ENCODE measurements at places on chromosomes 13 and 19. TPM values are rescaled to one million over a fixed set of nuclear protein-coding genes. Genes with fewer than 3 reads are reported as not detected.

GRCh38 chr19:10333758-10334587, 644 bp upstream of the RAVER1 start:
- H3K4me3 ChIP-seq, result peak overlapping the region; percentile 77
- no peaks in the 10 kb centered on the region for H3K27me3 ChIP-seq
- DNase-seq, result peak; percentile 32
- no peaks in the 10 kb centered on the region for H3K36me3 ChIP-seq
- peak overlapping the region; percentile 95 for H3K27ac ChIP-seq

GRCh38 chr13:106212386-106213010, 323.0 kb downstream of the EFNB2 start:
- no peak for DNase-seq
- no peak overlapping the region for H3K27ac ChIP-seq
- no peaks in the 10 kb centered on the region for H3K4me1 ChIP-seq
- no peaks in the 10 kb centered on the region for H3K36me3 ChIP-seq
- no peak overlapping the region for H3K4me3 ChIP-seq

- H3K36me3 ChIP-seq, result no peaks in the 10 kb centered on the region
- peaks cover 3% of the 10 kb centered on the region for H3K27me3 ChIP-seq
- peak; percentile 87 for DNase-seq
Observed at GRCh38 chr19:39934584-39935363, at the start of gene FCGBP. FCGBP (minus strand) TSS chr19:39934634.

DNA sequence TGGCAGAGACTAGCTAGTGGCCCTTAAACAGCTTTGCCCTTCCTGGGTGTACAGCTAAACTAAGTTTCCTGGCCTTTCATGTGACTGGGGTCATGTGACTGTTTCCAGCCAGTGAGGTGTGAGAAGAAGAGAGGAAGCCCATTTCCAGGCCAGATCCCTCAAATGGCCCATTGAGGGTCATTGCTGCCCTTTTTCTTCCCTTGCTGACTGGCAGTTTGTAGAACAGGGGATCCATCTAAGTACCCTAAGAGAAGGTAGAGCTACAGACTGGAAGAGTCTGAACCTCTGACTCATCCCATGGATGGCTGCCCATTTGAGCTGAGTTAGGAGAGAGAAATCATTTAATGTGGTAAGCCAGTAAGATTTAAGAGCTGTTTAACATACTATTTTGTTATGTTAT, 2.8 kb downstream of the SWSAP1 start:
- H3K27ac ChIP-seq, result peak overlapping the region; percentile 48
- peak; percentile 48 for DNase-seq
- no peaks in the 10 kb centered on the region for H3K27me3 ChIP-seq
- no peak overlapping the region for H3K4me3 ChIP-seq
- H3K36me3 ChIP-seq, result no peaks in the 10 kb centered on the region
- peaks cover 52% of the 10 kb centered on the region for H3K4me1 ChIP-seq

The VSTM2B gene
- total RNA-seq, result not detected

DNA sequence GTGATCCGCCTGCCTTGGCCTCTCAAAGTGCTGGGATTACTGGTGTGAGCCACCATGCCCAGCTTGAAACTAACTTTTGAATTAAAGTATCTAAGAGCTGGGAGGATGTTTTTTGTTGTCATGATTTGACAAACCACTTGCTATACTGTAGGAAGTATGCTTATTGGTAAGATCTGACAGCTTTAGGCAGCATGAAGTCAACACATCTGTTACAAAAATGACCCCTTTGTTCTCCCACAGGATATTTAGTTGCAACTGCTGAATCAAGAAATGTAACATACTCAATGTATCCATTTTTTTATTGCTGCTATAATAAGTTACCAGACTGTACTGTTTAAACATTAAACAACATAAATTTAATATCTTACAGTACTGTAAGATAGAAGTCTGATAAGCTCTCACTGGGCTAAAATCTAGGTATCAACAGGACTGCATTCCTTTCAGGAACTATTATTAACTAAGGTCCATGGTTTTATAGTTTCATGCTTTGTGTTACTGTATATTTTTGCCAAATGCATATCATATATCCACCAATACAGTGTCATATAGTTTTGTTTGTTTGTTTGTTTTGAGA, 22.8 kb upstream of the LRP3 start:
- H3K27ac ChIP-seq, result no peak overlapping the region
- DNase-seq, result no peak
- H3K4me3 ChIP-seq, result no peak overlapping the region
- H3K36me3 ChIP-seq, result no peaks in the 10 kb centered on the region

DNA sequence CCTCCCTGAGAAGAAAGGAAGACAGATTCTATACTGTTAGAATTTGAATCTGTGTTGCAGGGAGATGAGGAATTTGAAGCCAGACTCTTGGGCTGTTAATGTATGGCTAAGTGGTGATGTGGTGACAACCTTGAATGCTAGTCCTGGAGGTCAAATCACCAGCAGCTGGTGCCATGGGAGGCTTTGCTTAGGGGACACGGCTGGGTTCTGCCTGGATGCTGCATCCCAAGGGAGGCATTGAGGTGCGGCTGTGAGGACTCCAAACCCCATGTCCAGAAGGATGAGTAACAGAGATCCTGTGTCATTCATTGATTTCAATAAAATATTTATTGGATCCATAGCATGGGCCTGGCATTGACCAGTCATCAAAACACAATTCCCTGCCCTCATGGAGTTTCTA, 42.3 kb downstream of the RFX2 start:
- H3K36me3 ChIP-seq, result no peaks in the 10 kb centered on the region
- H3K4me1 ChIP-seq, result peaks cover 34% of the 10 kb centered on the region
- no peaks in the 10 kb centered on the region for H3K27me3 ChIP-seq

The RDH8 gene
- not detected for total RNA-seq

DNA sequence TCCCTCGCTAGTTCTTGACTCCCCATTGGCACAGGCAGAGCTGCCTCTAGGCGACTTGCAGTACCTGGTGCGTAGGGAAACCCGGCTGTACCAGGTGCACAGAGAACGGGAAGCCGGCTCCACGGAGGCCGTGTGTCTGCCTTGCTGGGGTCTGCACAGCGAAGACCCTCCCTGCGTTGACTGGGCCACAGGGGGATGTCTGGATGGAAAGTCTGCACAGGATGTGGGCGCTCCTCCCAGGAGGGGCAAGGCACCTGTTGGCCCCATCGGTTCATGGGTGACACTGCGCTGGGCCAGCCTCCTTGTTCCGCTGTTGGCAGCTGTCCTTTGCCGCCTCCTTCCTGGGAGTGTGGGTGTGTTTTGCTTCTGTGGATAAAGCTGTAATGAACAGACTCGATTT, 138.3 kb downstream of the TEX29 start:
- H3K27ac ChIP-seq, result no peak overlapping the region
- H3K36me3 ChIP-seq, result no peaks in the 10 kb centered on the region
- no peak overlapping the region for H3K4me3 ChIP-seq
- no peak for DNase-seq

GRCh38 chr19:38691938-38692457, 44.5 kb downstream of the ACTN4 start:
- peaks cover 84% of the 10 kb centered on the region for H3K4me1 ChIP-seq
- no peak overlapping the region for H3K4me3 ChIP-seq
- DNase-seq, result peak; percentile 64
- H3K27ac ChIP-seq, result peak overlapping the region; percentile 92
- H3K36me3 ChIP-seq, result no peaks in the 10 kb centered on the region
- no peaks in the 10 kb centered on the region for H3K27me3 ChIP-seq

The CD37 gene
- 10.1 TPM for total RNA-seq

- no peak overlapping the region for H3K27ac ChIP-seq
- no peaks in the 10 kb centered on the region for H3K4me1 ChIP-seq
- no peak overlapping the region for H3K4me3 ChIP-seq
- no peaks in the 10 kb centered on the region for H3K27me3 ChIP-seq
- H3K36me3 ChIP-seq, result no peaks in the 10 kb centered on the region
Observed at GRCh38 chr19:30135093-30135757, 193.2 kb downstream of the URI1 start.

The FFAR2 gene
- total RNA-seq, result 0.32 TPM

DNA sequence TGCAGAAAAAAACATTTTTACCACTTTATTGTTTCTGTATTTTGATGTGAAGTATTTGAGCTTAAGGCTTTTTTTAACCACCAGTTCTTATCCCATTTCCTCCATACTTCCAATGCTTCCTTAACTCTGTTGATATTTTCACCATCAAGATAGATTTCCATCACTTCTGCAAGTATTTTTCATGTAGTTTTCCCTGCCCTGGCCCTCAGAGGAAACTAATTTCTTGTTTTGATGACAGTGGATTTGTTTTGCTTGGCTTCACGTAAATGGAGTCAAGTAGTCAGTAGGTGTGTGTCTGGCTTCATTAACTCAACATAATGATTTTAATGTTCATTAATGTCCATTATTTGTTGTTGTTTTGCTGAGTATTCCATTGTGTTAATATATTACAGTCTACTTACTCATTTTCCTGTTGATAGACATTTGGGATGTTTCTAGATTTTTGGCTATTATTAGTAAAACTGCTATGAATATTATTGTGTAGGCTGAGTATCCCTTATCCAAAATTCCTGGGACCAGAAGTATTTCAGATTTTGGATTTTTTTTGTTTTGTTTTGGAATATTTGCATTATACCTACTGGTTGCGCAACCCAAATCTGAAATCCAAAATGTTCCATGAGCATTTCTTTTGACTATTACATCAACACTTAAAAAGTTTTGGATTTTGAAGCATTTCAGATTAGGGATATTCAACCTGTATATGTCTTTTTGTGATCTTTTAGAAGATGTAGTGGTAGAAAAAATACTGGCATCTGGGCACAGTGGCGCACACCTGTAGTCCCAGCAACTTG, 23.3 kb downstream of the ZNF582 start:
- H3K27me3 ChIP-seq, result no peaks in the 10 kb centered on the region
- peaks cover 21% of the 10 kb centered on the region for H3K36me3 ChIP-seq
- no peak overlapping the region for H3K27ac ChIP-seq
- H3K4me3 ChIP-seq, result no peak overlapping the region

The SIGLEC9 gene
- total RNA-seq, result 2.2 TPM

Measured in transverse colon (tissue), 4 donors.